ENCODE measurements at places on chromosomes 2 and 18.

DNA sequence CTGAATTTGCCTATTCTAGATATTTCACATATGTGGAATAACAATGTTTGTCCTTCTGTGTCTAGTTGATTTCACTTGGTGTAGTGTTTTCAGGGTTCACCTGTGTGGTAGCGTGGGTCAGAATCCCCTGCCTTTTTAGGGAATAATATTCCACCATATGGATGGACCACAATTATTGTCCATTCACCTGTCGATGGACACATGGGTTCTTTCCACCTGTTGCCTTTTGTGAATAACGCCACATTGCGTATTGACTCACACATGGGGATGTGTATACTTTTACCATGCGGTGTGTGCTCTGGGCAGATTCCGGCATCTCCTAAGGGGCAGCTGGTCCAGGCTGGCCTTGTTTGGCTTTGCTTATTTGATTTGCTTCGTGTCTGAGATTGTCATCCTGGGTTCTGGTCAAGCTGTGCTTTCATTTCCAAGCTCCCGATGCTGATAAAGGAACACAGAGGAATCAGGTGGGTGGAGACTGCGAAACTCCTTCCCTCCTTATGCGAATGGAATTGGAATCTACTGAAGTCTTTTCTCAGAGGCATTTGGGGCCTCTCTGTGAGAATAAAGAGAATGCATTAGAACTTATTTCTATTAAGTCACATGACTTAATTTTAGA lies 18.9 kb upstream of the ALLC start:
- DNase-seq = no peak

GRCh38 chr2:203164311-203164935 lies 74.4 kb upstream of the CYP20A1 start:
- no peak for DNase-seq

DNA sequence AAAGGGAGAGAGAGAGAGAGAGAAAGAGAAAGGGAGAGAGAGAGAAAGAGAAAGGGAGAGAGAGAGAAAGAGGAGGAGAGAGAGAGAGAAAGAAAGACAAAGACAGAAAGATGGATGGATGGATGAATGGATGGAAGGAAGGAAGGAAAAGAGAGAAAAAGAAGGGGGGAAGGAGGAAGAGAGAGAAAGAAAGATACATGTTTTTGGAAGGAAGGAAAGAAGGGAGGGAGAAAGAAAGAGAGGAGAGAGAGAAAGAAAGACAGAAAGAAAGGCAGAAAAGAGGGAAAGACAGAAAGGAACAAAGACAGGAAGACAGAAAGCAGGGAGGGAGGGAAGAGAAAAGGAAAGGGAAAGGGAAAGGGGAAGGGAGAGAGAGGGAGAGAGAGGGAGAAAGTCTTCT lies 51.6 kb downstream of the RNU4ATAC start:
- DNase-seq = no peak

- DNase-seq = no peak
These were observed 21.6 kb upstream of the PDIA6 start for GRCh38 chr2:10834068-10834655.

- no peak for DNase-seq
These were observed 141.1 kb downstream of the HRH4 start for GRCh38 chr18:24601585-24601984.

DNA sequence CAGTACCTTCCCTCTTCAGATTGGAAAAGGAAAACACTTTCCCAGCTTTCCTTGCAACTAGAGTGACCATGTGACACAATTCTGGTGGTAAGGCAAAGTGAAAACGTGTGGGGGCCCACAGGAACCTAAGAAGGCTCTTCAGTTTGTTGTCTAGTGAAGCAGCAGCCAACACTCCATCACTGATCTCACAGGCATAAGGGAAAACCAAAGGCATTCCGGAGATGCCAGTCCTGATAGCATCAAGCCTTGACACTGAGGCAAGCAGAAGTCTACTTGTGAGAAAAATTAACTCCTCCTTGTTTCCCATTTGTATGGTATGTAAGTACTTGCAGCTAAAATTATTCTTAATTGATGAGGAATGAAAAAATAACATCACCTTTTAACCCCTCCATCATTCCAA lies 88.3 kb downstream of the ETAA1 start:
- DNase-seq = no peak

Data from stimulated activated CD8-positive, alpha-beta memory T cell treated with anti-CD3 and anti-CD28 coated beads, Interleukin-4, amount 100 ng/mL, for 4 hours (primary cell).